Muscle of back (tissue), 13 donors: ENCODE measurements at places on chromosomes 2 and 18. TPM values are rescaled to one million over a fixed set of nuclear protein-coding genes. Genes with fewer than 3 reads are reported as not detected.

GRCh38 chr2:37582481-37583220 is 88.8 kb downstream of the CDC42EP3 start:
- peak; percentile 46 for DNase-seq

- DNase-seq = no peak
Measured at GRCh38 chr2:68829749-68830148, 41.4 kb downstream of the BMP10 start.

DNA sequence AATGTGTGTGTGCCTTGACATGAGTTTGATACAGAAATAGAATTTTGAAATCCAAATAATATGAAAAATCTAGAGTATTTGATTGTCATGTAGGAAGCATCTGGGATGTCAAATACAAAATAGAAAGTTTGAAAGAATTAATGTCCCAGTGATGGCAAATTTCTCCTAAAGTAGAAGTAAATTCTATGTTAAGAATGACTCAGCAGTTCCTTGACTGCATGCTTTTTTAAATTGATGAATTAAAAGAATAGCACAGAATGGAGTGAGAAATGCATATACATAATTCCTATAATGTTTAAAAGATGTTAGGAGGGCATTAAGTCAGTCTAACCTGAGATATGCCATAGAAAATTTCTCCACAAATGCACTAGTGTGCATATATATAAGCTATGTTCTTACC is 357.5 kb downstream of the TMEM182 start:
- DNase-seq = no peak

GRCh38 chr2:54423213-54423612 is 32.9 kb upstream of the SPTBN1 start:
- DNase-seq = no peak

GRCh38 chr18:11976315-11977152 is 4.8 kb upstream of the IMPA2 start:
- DNase-seq = peak; percentile 66

GRCh38 chr2:160747501-160748170 is 254.0 kb upstream of the RBMS1 start:
- peak; percentile 71 for DNase-seq

DNA sequence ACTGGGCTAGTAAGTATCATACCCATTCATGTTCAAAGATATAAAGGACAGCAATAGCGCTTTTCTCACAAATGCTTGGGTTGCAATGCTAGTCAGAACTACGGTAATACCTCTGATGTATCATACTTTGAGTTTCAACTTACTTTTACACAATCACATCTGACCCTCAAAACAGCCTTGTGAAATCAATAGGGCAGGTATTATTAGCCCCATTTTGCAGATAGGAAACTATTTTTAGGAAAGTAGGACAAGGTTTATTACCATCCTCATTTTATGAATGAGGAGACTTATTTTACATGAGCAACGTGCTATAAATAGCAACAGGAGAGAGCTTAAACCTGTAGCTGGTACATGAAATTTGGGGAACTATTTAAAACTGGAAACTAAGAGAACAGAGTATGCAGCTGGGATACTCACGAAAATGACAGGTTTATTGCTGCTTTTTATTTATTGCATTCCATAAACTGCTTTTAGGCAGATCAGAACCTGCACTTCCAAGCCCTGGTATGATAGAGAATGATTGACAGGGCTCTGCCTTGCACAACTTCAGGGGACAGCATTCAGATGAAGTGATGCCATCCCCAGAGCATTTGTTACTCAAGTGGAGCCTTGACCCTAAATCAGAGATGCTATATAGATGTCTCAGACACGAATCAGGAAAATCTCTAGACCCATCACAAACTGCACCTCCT is 42.4 kb upstream of the PPM1B start:
- no peak for DNase-seq

- DNase-seq = no peak
Measured at GRCh38 chr2:64338108-64338507, 115.9 kb upstream of the LGALSL start.

DNA sequence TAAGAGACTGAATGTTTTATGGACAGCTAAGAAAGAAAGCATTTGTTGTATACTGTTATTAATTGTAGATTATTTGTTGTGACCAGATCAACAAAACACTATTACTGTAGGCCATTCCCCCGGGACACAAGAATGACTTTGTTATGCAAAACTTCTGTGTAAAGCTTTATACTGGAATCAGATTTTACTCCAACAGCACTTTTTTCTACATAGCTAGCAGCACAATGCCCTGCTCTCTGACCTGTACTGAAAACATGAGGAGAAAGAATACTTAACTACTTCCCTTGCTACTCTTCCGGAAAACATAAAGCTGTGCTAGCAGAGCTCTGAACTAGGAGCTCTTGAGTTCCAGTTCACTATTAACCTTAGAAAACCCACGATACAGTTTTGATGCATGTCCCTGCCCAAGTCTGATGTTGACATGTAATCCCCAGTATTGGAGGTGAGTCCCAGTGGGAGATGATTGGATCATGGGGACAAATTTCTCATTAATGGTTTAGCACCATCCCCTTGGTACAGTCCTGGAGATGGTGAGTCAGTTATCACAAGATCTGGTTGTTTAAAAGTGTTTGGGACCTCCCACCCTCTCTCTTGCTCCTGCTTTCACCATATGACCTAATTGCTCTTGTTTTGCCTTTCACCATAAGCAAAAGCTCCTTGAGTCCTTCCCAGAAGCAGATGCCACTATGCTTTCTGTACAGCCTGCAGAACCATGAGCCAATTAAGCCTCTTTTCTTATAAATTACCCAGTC is 601.1 kb upstream of the PIK3C3 start:
- no peak for DNase-seq

Gene CLASP1
- polyA plus RNA-seq = 49.2 TPM

Gene SERPINB13
- 0.08 TPM for polyA plus RNA-seq

Gene COLEC12
- 64.1 TPM for polyA plus RNA-seq

Gene SERPINB12
- 0.64 TPM for polyA plus RNA-seq
